ENCODE measurements at places on chromosomes 2 and 18.
A peak's percentile ranks its signal among the peaks of the same experiment; 100 is the strongest.

- no peak for DNase-seq
These were observed 522.6 kb downstream of the TDRD15 start for GRCh38 chr2:21646345-21646744.

DNA sequence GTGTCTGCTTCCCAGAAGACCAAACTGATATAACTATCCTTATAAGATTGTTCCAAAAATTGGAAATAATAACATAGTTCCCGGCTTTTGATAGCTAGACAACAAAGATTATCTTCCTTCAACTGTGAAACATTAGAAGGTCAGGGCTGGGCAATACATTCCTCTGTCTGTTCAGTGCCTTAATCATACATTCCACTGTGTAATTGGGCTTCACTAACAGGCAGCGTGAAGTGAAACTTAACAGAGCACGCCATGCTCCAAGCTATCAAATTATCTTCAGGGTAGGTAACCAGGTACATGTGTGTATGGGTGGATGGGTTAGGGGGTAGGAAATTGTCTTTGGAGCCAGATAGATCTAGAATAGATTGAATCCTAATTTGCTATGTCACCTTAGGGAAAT lies 23.5 kb upstream of the ARL5A start:
- DNase-seq = peak; percentile 58

DNA sequence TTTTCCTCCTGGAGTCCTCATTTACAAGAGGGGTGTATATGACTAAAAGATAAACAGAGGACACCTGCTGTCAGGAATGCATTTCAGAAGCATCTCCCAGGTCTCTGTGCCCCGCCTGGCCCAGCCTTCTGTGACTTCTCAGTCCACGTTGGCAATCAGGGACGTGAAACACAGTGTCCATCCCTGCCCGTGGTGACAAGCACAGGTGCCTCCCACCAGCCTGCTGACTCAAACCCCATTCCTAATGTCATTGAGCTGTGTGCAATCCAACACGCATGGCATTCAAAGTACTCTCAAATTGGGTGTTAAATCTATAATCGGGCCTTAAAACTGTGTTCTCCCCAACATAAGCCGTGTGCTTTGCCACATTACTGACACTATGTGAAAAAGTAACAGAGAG lies 343.2 kb downstream of the EIPR1 start:
- DNase-seq = no peak

DNA sequence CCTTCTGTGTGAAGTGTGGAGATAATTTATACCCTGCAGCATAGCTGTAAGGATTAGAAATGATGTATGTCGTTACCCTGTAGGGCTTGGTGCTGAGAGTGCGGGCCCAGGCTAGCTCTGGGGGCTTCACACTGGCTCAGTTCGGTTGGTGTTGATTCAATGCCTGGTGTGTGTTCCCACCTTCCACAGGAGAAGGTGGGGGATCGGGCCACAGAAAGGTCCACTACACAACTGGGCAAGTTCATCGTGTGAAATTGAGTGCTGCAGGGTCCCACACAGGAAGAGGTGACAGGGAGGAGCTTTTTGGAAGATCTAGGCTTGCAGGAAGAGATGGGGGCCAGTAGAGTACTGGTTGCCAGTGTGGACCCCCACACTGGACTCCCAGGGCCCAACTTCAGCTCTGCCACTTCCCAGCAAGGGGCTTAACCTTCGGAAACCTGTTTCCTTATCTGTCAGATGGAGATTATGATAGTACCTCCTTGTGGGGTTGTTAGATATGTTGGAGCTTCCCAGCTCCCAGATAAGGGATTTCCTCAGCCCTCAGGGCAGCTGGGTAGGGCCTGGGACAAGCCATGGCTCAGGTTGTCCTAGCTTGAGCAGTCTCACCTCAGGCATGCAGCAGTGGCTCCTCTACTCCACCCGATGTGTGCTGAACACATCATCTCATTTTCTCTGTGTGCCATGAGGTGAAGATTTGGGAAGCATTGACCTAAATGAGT lies 71.5 kb downstream of the TMEM247 start:
- DNase-seq = no peak

DNA sequence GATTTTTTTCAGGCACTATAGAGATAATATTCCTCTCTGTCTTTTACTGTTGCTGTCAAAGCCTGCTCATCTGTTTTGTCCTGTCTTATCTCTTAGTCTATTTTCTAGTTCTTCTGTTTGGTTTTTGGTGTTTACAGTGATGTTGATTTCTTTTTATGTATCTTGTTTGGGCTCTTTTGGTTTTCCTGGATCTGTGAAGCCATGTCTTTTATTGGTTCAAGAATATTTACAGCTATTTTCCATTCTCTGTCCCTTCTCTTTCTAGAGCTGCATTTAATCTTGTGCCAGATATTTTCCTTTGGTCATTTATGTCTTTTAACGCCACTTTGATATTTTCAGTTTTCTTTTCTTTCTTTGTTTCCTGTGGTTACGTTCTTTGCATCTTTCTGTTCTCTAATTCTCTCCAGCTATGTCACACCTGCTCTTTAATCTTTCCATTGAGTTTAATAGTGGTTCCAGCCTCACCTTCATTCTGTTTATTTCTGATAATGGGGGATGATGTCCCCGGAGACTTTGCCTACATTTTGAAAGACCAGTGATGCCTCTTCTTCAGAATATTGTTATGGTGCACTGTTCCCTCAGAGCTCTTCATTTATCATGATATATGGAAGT lies 32.0 kb downstream of the SMCHD1 start:
- no peak for DNase-seq

DNA sequence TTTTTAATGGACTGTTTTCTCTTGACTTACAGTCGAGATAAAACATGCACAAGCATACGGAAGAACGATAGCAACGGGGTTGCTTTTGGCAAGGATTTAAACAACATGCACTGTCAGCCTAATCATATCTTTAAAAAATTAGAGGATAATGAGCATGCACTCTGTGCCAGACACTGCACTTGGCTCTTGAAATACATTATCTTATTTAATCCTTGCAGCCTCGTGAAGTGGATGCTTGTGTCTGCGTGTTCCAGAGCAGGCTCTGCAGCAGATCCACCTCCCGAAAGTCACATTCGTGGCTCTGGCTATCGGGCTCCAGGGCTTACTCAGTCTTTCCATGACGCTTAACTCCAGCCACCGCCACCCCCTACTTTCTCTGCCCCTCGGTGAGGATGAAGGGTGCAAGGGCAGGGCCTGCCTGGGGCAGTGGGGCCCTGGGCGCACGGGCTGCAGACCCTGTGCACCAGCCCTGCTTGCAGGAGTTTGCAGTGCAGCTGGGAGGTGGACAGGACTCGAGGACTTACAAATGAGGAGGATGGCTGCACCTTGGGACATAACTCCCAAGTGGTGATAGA lies 61.7 kb downstream of the ACKR3 start:
- no peak for DNase-seq

- peak; percentile 74 for DNase-seq
These were observed 769 bp downstream of the ATF2 start for GRCh38 chr2:175167076-175167791.

DNA sequence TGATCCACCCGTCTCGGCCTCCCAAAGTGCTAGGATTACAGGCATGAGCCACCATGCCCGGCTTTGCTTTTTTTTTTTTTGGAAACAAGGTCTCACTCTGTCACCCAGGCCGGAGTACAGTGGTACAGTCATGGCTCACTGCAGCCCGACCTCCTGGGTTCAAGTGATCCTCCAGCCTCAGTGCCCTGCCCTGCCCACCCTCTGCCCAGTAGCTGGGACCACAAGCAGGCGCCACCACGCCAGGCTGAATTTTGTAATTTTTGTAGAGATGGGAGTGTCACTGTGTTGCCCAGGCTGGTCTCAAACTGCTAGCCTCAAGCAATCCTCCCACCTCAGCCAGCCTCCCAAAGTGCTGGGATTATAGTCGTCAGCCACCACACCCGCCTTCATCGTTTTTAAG lies 11.6 kb upstream of the PSD4 start:
- no peak for DNase-seq

DNA sequence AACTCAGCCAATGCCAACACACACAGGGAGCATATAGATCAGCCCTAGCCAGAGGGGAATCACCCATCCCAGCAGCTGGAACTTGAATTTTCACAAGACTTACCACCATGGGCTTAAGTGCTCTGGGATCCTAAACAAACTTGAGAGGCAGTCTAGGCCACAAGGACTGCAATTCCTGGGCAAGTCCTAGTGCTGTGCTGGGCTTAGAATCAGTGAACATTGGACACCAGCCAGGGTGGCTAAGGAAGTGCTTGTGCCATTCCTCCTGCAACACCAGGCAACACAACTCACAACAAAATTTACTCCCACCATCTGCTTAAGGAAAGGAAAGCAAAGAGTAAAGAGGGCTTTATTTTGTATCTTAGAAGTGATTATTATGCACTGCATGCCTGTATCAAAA lies 38.9 kb downstream of the SRD5A2 start:
- DNase-seq = no peak

GRCh38 chr2:101972621-101973434 lies 18.9 kb upstream of the IL1R2 start:
- DNase-seq = no peak

GRCh38 chr2:142531377-142531776 lies 346.1 kb upstream of the KYNU start:
- DNase-seq = no peak

- DNase-seq = no peak
These were observed 221.4 kb upstream of the EPAS1 start for GRCh38 chr2:46075848-46076247.

- DNase-seq = no peak
These were observed 880.2 kb downstream of the TSN start for GRCh38 chr2:122635686-122636085.

GRCh38 chr2:43041661-43042360 lies 184.6 kb downstream of the ZFP36L2 start:
- no peak for DNase-seq

DNA sequence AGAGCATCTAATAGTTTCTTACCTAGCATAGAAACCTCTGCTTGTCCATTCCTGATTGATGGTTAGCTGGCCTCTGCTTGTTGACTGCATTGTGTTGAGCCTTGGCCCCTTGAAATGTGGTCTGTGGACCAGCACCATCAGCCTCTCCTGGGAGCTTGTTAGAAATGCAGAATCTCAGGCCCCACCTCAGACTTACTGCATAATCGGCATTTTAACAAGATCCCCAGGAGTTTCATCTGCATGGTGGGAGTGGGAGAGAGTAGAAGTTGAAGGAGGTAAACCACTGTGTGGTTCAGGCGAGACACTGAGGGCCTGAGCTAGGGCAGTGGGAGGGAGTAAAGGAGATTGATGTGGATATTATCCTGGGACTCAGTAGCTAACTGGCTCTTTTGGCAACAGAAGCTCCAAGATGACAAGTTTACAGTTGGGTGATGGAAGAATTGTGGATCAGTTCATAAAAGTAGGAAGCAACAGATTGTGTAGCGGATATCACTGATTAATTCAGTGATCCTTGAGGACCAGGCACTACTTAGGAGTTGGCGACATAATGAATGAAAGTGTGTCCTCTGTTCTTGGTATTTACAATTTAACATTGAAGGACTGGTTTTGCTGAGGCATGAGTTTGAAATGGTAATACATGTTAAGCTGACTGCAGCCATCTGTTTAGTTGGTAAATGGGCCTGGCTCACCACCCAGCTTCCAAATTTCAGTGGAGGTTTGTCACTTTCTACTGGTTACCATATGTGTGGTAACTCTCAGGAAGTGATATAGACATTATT lies 20.9 kb downstream of the PHLPP1 start:
- peak; percentile 56 for DNase-seq

- no peak for DNase-seq
These were observed 33.0 kb downstream of the COL5A2 start for GRCh38 chr2:189146553-189146952.

DNA sequence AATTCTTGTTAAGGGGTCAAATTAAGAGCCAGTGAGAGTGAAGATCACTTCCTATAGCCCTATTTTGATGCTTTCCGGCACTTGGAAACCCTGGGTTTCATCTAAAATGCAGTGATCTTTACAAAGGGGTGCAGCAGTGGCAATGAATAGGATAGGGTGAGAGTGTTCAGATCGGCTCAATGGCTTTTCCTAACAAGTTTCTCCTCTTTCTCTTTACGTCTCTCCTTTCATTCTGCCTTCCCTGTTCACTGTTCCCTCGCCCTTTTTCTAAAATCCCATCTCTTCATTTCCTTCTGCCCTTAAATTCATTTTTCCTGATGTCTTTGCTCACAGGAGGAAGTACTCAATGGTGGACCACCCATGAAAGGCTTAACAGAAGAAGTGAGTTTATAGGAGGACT lies 86.0 kb downstream of the CTIF start:
- DNase-seq = no peak

DNA sequence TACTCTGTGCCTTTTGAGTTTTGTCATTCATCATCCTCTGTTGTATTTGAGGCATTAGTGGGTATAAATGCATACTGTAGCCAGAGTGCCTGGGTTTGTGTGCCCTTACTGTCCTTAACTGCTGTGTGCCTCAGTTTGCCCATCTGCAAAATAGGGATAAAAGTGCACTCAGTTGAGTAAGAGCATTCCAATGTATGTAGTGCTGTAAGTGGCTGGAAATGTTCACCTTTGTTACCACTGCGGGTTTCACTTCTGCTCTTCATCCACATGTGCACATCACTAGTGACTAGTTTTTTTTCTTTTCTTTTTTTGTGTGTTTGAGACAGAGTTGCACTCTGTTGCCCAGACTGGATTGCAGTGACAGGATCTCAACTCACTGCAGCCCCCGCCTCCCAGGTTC lies 39.9 kb downstream of the PLEKHB2 start:
- no peak for DNase-seq

- no peak for DNase-seq
These were observed 5.6 kb upstream of the ESPNL start for GRCh38 chr2:238094438-238095022.

DNA sequence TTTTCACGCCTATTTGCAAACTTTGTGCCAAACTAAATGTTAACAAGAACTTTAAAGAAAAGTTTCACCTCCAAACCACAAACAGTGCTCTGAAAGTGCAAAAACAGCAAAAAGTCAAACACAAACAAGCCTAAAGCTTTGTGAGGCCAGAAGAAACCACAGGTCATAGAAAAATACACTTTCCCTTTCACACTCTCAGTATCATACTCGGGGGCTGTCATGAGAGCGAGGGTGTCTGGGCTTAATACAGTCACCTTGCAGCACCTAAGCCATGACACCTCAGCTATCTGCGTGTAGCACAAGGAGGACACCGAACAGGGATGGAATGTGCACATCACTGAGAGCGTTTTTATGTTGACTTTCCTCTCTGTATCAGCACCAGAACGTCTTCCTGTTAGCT lies 26.6 kb upstream of the SEH1L start:
- DNase-seq = no peak

- DNase-seq = no peak
These were observed 72.8 kb upstream of the DSEL start for GRCh38 chr18:67589325-67589724.

DNA sequence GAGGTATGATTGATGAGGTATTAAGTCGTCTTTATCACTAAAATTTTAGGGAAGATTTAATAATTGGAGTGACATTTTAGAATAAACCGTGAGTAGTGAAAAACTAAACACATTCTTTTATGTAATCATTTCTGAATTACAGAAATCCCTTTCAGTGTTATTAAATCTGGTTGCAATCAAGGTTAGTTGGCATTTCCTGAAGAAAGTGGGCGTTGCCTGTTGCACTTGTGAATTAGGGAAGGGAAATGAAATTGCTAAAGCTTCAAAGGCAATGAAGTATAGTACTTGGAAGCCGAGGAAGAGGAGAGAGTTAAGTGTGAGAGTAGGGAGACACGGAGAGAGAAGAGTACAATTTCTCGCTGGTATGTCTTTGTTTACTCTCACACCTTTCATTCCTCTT lies 274.5 kb downstream of the SLC8A1 start:
- no peak for DNase-seq

- no peak for DNase-seq
These were observed 26.2 kb downstream of the RPRD1A start for GRCh38 chr18:36041146-36041545.
